ENCODE measurements at places on chromosomes 2 and 18.
A peak's percentile ranks its signal among the peaks of the same experiment; 100 is the strongest.

DNA sequence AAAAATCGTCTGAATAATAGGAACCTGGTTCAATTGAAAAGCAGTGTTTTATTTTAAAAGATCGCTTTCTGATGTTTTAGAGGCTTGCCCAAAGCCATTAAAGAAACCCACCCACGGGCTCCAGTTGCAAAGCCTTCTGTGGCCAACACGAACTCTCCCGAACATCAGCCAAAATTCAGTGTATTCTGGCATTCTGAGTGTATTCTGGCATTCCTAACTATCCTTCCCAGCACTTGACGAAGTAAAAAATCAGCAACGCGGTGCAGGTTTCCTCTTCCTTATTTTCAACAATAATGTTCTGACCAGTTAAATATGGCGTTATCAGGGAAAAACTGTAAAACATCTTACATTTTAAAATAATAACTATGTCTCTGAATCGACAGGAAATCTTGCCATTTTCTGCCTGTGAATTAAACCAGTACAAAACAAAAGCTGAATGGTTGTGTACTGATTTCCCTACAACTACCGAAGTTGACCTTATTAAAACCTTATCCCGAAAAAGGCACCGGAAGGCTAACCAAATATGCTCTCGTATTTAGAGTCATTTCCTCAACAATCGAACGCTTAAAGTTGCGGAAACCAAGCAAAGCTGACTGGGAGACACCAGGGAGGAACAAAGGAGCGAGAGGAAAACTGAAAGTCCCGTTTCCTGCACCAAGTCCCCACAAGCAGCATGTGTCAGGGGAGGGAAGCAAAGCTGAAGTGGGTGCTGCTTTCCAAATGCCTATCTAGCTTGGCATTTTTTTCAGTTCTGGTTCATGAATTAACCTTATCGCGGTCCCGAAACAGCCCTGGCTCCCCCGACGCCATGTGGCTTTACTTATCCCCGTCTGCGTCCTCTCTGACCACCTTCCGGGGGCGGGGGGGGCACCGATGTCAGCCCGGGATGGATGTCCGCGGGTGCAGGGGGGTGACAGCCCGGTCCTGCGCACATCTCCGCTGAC, 44.3 kb downstream of the ZNF516 start:
- DNase-seq, result no peak

DNA sequence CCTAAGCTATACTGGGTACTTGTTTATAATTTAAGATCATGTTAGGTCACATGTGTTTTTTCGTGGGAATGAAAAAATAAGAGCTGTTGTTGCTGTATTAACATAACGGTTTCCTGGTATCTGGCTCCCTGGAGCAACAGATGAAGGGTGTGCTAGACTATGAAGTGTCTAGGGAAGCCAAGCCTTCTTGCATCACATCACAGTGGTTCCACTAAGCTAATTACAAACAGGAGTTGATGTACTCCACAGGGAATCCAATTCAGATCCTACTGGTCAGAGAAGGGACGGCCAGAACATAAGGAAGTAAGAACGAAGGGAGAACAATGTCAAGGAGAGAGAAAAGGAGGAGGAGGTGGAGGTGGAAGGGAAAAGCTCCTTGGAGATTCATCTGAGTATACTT, 193.0 kb upstream of the CYP26B1 start:
- no peak for DNase-seq

GRCh38 chr2:226893216-226893615, 57.4 kb downstream of the RHBDD1 start:
- no peak for DNase-seq

DNA sequence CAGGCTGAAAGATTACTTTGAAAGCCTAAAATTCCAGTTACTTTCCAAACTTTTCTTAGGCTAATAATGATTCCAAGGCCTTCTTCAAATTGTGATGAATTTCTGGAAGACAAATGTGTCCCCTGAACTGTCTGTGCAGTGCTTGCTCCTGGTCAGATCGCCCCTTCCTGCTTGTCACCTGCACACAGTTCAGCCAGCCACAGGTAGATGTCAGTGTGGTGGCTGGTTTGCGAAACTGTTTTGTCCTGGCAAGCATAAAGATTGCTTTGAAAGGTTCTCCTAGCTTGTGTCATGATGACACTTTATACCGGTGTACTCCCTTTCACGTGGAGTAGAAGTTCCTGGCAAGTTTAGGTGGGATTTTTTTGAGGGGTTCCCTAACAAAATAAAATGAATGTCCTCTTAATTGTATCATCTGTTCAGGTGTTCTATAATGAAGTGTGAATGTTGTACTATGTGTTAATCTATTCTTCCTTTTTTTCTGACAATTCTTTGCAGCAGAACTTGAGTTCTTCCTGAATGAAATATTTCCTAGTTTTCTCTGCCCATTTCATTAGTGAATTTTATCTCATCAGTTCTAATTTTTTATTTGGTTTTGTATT, 298.8 kb downstream of the ZNF407 start:
- peak; percentile 63 for DNase-seq

- DNase-seq, result no peak
Observed at GRCh38 chr18:10403708-10404107, 50.7 kb upstream of the APCDD1 start.

DNA sequence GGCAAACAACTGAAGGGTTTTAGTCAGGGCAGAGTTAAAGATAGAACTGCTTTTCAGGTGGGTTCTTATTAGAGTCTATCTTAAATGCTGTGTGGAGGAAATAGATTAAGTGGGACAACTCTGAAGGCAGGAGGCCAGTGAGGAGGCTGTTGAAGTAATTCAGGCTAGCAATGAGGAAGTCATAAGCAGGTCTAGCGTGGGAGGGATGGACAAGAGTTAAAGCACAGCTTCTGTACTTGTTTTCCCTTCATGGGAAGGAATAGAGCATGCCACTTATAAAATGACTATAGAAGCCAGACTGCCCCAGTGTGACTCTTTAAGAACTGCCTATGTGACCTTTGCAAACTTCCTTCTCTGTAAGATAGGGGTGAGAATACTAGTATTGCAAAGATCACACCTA, 202.0 kb upstream of the LRRTM1 start:
- no peak for DNase-seq

DNA sequence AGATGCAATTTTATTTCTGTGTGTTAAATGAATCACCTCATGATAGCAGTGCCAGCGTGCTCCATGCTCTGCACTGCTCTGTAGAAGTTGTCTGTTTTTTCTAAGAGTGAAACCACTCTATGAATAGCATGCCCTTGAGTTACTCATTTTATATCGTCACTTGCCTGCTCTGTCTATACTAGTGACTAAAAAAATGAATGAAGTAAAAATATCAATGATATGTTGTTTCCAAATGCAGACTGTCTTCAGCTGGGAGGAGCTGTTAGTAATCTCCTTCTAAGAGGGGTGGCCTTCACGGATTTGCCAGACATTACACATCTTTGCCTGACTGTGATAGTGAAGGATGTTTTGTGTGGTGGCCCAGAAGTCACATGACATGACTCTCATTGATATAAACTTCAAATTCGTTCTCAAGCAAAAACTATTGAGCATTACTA, 852.1 kb downstream of the CNTNAP5 start:
- no peak for DNase-seq

- no peak for DNase-seq
Observed at GRCh38 chr2:236089271-236090026, 78.7 kb downstream of the GBX2 start.

DNA sequence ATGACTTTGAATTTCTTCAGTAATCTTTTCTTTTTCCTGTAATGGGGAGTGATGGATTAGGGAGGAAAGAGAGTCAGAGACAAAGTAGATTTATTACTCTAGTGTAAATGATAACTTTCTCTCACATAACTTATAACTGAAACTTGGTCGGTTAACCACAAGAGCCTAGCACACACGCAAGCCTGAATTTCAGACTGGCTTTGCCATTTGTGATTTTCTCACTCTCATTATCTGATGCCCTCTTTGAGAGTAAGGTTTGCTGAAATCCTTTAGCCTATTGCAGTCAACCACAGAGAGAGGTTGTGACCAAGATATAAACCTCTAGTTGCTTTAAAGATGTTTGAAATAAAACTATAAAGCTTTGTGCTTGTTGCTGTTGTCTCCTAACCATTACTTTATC, 117.9 kb upstream of the NETO1 start:
- no peak for DNase-seq

- no peak for DNase-seq
Observed at GRCh38 chr2:102367331-102367971, 11.9 kb downstream of the IL18R1 start.

- no peak for DNase-seq
Observed at GRCh38 chr2:192500550-192501200, 305.9 kb upstream of the TMEFF2 start.

GRCh38 chr18:49778826-49779465, 34.4 kb downstream of the ACAA2 start:
- no peak for DNase-seq

DNA sequence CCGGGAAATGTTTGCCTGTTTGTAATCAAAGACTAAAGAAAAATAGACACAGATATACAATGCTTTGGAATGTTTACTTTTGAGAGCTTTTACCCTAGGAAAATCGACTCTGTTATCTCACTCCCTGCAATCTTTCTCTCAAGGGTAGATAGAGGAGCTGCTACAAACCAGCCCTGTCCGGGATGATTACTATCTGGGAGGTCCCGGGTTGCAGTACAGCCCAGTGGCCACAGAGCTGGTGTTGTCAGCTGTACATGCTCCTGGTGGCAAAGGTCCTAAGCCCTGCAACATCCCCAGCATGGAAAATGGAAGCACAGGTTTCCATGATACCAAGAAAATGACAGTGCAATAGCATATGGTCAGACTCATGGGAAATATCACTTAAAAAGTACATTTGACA, 570.5 kb upstream of the SOX11 start:
- DNase-seq, result no peak

DNA sequence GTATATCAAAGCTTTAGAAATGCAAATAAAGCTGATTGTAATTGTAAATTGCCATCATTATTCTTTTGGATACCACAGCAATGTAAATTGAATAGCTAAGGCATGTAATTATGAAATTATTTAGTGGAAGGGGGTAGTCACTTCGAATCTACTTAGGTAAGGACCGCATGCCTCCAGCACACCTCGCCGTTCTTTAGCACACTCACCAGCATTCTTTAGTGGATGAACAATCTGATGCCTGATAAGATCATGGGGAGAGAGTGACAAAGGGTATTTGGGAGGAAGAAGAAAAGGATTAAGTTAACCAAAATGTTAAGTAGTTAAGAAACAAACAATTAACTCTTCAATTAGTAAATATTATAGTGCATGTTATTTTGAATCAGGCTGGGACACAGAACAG, 46.4 kb upstream of the DSC1 start:
- DNase-seq, result no peak
